ENCODE measurements at places on chromosomes 12 and 14. TPM values are rescaled to one million over a fixed set of nuclear protein-coding genes. Genes with fewer than 3 reads are reported as not detected.

DNA sequence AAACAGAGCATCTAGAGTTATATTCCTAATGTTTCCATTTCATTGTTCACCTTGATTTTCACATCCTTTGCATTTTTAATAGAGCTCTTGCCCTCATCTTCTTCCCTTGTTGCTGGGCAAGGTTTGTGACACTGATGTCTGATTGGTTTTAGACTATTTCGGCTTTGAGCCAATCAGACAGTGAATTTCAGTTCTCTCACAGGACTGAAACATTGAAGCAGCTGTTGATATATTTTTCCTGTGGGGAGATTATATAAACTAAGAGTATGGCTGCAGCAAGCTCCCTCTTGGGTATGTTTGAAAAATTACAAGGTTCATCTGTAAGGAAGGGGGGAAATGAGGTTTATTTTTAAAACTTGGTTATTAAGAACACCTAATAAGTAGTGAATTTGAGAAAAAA, 51.2 kb downstream of the ATF7IP start:
- no peaks in the 10 kb centered on the region for H3K36me3 ChIP-seq
- peaks cover 51% of the 10 kb centered on the region for H3K4me1 ChIP-seq
- H3K27ac ChIP-seq: no peak overlapping the region
- no peak for DNase-seq

GRCh38 chr12:66724616-66725015, 45.7 kb upstream of the GRIP1 start:
- no peaks in the 10 kb centered on the region for H3K27me3 ChIP-seq
- H3K36me3 ChIP-seq: no peaks in the 10 kb centered on the region
- no peaks in the 10 kb centered on the region for H3K4me1 ChIP-seq
- H3K4me3 ChIP-seq: no peak overlapping the region

The WNT1 gene
- not detected for total RNA-seq

DNA sequence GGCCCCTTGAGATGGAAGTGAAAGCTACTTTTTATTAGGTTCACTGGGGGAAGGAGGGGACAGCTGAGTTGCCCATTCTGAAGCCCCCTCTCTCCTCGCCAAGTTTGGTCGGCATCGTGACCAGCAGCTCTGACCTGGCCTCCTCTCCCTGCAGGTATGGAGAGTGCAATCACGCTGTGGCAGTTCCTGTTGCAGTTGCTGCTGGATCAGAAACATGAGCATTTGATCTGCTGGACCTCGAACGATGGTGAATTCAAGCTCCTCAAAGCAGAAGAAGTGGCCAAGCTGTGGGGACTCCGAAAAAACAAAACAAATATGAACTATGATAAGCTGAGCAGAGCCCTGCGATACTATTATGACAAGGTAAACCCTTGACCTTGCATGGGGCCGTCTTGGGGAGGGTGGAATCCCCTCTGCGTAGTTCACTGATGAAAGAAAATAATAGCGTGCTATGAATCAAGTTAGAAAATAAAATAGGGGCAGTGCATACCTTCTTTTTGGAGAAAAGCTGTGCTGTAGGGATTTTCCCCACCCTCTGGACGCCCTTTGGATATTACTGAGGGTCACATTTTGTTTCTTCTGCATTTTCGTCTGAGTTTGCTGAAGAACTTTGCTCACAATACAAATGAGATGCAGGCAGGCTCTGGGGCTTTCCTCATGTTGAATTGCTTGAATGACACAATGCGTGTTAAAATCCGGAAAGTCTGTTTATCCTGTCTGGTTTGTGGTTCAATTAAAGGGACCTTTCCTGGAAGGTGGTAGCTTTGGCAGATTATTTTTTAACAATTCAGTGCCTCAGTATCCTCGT, 29.4 kb downstream of the ELK3 start:
- H3K27me3 ChIP-seq: no peaks in the 10 kb centered on the region
- H3K4me1 ChIP-seq: peaks cover 5% of the 10 kb centered on the region
- H3K36me3 ChIP-seq: no peaks in the 10 kb centered on the region
- no peak overlapping the region for H3K27ac ChIP-seq
- H3K4me3 ChIP-seq: no peak overlapping the region

The OASL gene
- 0.36 TPM for total RNA-seq

The RPL36AL gene
- 226 TPM for total RNA-seq

GRCh38 chr14:61668282-61668681, 27.0 kb upstream of the HIF1A start:
- no peak for DNase-seq
- H3K36me3 ChIP-seq: no peaks in the 10 kb centered on the region
- no peaks in the 10 kb centered on the region for H3K4me1 ChIP-seq
- no peak overlapping the region for H3K4me3 ChIP-seq

- no peaks in the 10 kb centered on the region for H3K36me3 ChIP-seq
- H3K4me3 ChIP-seq: no peak overlapping the region
- no peaks in the 10 kb centered on the region for H3K4me1 ChIP-seq
- no peak for DNase-seq
- no peak overlapping the region for H3K27ac ChIP-seq
These were observed 91.8 kb downstream of the RGS6 start for GRCh38 chr14:72024043-72024407.

The CCDC60 gene
- not detected for total RNA-seq

The C14orf132 gene
- total RNA-seq: 2.9 TPM

The HCAR3 gene
- not detected for total RNA-seq

- peaks cover 9% of the 10 kb centered on the region for H3K27me3 ChIP-seq
- no peak for DNase-seq
- no peak overlapping the region for H3K4me3 ChIP-seq
- H3K4me1 ChIP-seq: no peaks in the 10 kb centered on the region
- no peak overlapping the region for H3K27ac ChIP-seq
These were observed 5.4 kb downstream of the MMP14 start for GRCh38 chr14:22841769-22842168.

The KCNK10 gene
- total RNA-seq: not detected

The GZMB gene
- not detected for total RNA-seq

The PRB2 gene
- not detected for total RNA-seq

DNA sequence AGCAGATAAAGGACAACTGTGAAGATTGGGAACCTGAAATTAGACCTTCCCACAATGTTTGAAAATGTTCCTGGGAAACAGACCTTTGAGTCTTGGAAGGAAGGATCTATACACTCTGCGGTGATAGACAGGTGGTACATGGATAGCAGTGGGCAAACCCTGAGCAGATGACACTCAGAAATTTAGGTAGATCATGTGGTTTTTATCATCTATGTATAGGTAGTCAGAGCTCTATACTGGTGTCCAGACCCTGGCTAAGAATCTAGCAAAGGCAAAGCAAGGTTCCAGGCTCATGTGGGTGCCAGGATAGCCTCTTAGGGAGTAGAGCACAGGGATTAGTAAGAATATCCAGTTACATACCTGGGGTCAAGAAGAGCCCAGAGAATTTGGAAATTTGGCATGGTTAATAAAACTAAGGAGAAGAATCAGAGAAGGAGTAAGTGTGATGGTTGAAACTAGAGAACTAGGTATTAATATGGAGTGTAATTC, 331.2 kb upstream of the FBXO33 start:
- no peaks in the 10 kb centered on the region for H3K36me3 ChIP-seq
- H3K27me3 ChIP-seq: no peaks in the 10 kb centered on the region
- no peak overlapping the region for H3K4me3 ChIP-seq
- no peak overlapping the region for H3K27ac ChIP-seq

DNA sequence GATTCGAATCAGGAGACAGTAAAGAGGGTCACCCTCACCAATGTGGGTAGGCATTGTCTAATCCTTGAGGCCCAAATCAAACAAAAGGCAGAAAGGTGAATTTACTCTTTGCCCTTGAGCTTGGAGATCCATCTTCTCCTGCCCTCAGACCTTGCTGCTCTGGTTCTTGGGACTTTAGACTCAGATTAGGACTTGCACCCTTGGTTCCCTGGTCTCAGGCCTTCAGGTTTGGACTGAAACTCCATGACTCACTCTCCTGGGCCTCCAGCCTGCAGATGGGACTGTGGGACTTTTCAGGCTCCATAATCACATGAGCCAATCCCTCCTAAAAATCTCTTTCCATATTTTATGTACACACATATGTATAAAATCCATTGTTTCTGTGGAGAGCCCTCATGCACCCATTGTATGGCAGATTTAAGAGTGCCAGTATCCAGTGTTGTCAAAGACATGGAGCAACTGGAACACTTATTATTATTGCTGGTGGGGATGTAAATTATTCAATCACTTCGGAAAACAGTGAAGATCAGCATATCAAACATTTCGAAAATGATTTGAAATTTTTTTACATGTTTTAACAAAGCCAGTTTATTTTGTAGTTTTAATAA, 48.7 kb downstream of the EID3 start:
- no peak overlapping the region for H3K27ac ChIP-seq
- peaks cover 72% of the 10 kb centered on the region for H3K36me3 ChIP-seq
- H3K4me1 ChIP-seq: peaks cover 5% of the 10 kb centered on the region
- H3K4me3 ChIP-seq: no peak overlapping the region
- DNase-seq: no peak

The DBX2 gene
- not detected for total RNA-seq

DNA sequence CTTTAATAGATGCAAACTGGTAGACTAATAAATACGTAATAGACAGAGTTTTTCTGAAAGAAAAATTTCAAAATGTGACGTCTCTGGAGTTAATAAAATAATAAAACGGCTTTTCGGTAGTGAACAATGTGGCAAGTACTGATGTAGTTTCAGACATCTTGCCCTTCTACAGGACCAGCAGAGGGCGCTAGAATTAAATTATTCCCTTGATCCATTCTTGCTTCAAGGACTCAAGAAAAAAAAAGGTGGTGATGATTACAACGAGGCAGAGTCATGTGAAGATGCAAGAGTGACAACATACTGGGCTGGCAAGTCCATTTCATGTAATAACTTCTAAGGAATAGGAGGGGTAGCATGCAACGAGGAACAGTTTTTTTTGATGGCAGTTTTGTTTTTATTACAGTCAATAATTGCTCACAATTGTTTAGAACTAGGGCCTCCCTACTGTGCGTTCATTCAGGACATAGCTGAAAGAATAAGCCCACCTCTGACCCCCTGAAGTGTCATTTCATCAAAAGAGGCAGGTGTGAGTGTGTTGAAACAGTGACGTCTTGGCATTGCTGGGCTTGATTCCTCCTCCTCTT, 101.0 kb upstream of the GZMB start:
- H3K27ac ChIP-seq: no peak overlapping the region
- no peaks in the 10 kb centered on the region for H3K36me3 ChIP-seq
- no peak overlapping the region for H3K4me3 ChIP-seq
- no peaks in the 10 kb centered on the region for H3K27me3 ChIP-seq
- no peaks in the 10 kb centered on the region for H3K4me1 ChIP-seq

DNA sequence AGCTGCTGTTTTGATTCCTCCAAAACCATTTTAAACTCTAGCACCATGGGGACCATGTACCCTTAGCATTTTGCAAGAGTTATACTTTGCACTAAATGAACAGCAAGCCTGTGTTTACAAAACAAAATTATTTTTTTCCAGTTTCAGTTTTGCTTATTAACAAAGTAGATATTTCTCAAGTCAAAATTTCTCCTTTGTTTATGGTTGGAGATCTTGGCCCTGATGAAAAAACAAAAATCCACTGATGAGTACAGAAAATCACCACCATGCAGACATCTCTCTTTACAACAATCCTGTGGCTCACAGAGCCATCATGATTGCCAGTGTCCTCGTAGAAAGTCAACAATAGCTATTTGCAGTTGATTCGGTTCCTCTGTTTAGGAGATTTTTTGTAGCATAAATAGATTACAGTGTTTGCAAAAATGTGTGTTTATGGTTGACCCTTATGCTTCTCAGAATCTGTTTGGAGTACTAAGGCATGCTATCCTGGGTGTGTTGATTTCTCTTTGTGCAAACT, 201.1 kb upstream of the NUDT4 start:
- H3K27me3 ChIP-seq: no peaks in the 10 kb centered on the region
- DNase-seq: no peak
- H3K4me1 ChIP-seq: peaks cover 45% of the 10 kb centered on the region
- no peak overlapping the region for H3K4me3 ChIP-seq
- peak overlapping the region; percentile 83 for H3K27ac ChIP-seq

- no peak for DNase-seq
- no peaks in the 10 kb centered on the region for H3K27me3 ChIP-seq
- no peaks in the 10 kb centered on the region for H3K36me3 ChIP-seq
- no peak overlapping the region for H3K4me3 ChIP-seq
These were observed 30.4 kb downstream of the CDC42BPB start for GRCh38 chr14:103026988-103027387.

- H3K4me3 ChIP-seq: no peak overlapping the region
- no peaks in the 10 kb centered on the region for H3K27me3 ChIP-seq
- no peak overlapping the region for H3K27ac ChIP-seq
These were observed 120.3 kb upstream of the SLC38A4 start for GRCh38 chr12:46946137-46946536.

DNA sequence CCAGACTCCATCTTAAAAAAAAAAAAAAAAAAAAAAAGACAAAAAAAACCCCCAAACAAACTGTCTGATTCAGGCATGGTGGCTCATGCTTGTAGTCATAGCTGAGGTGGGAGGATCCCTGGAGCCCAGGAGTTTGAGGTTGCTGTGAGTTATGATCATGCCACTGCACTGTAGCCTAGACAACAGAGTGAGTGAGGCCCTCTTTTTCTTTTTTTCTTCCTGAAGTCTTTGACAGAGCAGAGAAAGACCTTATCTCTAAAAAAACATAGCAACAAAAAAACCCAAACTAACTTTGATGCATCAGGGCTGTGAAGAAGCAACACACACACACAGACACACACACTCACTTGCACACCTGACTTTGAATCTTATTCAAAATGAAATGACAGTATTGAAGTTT, 7.7 kb upstream of the AMN1 start:
- DNase-seq: no peak
- H3K27me3 ChIP-seq: no peaks in the 10 kb centered on the region
- H3K4me1 ChIP-seq: peaks cover 20% of the 10 kb centered on the region
- no peak overlapping the region for H3K4me3 ChIP-seq

DNA sequence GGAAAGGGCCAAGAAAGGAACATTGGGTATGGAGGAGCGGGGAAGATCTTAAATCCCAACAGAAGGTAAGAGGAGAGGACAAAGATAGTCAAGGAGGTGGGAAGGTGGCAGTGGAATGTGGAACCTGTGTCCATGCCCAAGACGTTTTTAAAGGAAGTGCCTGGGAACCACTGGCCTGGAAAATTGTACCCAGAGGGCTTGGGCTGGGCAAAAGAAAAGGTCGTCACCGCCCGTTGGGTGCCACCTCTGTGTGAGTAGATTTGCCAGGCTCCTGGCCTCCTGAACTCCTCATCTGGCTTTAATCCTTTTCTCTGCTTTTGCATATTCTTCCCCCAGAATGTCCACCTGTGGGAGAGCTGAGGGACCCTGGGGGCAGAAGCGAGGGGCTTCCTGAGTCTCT, 32.6 kb downstream of the JDP2 start:
- H3K4me1 ChIP-seq: peaks cover 69% of the 10 kb centered on the region
- H3K36me3 ChIP-seq: no peaks in the 10 kb centered on the region
- DNase-seq: no peak
- H3K4me3 ChIP-seq: no peak overlapping the region
- peak overlapping the region; percentile 72 for H3K27ac ChIP-seq

DNA sequence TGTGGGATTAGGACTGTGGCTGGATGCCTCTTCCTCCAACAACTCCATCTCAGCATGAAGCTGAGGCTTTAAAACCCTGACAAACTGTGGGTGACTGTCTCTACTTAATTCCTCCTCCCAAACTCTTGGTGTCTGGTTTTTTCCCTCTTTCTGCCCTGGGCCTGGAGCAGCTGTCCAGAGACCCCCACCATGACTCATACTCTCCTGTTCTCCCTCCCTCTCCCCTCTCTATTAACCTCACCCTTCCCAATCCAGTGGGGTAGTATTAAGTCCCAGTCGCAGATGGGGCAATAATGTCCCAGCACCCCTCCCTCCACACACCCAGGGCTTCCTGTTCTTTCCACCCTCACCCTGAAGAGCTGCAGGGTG, 2.0 kb upstream of the DNAJC14 start:
- no peak for DNase-seq
- H3K4me1 ChIP-seq: peaks cover 33% of the 10 kb centered on the region
- peak overlapping the region; percentile 89 for H3K27ac ChIP-seq
- H3K36me3 ChIP-seq: no peaks in the 10 kb centered on the region

The KRT85 gene
- total RNA-seq: not detected

- no peak for DNase-seq
- H3K4me3 ChIP-seq: no peak overlapping the region
- H3K36me3 ChIP-seq: no peaks in the 10 kb centered on the region
- H3K27me3 ChIP-seq: no peaks in the 10 kb centered on the region
- H3K4me1 ChIP-seq: no peaks in the 10 kb centered on the region
These were observed 355.9 kb downstream of the TMTC2 start for GRCh38 chr12:83042441-83043200.
